HTR-8/SVneo (cell line): ENCODE measurements at places on chromosomes 6 and 20.

DNA sequence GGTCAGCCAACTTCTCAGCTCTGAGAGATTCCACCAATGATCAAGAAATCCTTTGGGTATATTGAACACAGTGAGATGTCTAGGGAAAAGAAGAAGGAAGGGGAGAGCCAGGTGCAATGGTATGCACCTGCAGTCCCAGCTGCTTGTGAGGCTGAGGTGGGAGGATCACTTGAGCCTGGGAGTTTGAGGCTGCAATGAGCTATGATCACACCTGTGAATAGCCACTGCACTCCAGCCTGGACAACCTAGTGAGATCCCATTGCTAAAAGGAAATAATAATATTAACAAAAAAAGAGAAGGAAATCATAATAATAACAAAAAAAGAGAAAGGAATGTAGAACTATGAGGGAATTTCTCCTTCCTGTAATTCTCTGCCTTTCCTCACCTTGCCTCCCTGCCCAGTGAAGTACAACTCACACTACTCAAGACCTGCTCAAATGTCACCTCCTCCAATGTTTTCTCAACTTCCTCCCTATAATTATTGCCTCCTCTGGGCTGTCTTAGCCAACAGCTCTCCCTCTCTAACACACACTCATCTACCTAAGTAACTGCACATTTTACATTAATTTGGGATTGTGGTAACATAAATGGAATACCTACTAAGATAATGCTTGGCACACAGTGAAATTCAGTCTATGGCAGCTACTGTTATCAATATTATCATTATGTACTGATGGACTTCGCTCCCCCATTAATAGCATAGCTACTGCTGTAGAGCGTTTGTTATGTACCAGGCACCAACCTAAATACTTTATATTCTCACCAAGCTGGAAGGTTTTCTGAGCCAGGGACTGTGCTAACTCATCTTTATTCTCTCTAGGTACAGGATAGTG lies 103.6 kb downstream of the KIF13A start:
- no peak for DNase-seq

GRCh38 chr20:21519136-21519584 lies 5.3 kb upstream of the NKX2-2 start:
- no peak for DNase-seq

DNA sequence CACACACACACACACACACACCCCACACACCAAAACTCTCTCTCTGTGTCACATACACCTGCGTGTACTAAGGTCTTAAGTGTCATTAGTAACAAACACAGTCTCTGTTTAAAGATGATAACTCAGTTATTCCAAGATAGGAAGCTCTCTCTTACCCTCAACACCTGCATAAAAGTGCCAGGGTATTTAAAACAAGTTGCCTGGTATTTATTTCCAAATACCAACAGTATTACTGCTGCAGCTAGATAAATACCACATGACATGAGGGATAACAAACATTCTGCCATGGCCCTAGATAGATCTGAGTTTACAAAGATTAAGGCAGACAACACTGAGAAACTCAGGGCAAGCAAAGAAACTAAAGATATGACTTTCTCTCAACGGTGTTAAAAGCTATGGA lies 118.5 kb downstream of the SIM1 start:
- DNase-seq: no peak

- no peak for DNase-seq
Observed at GRCh38 chr6:153135681-153136080, 4.6 kb upstream of the RGS17 start.

- DNase-seq: no peak
Observed at GRCh38 chr6:119716668-119717270, 367.2 kb upstream of the MAN1A1 start.

DNA sequence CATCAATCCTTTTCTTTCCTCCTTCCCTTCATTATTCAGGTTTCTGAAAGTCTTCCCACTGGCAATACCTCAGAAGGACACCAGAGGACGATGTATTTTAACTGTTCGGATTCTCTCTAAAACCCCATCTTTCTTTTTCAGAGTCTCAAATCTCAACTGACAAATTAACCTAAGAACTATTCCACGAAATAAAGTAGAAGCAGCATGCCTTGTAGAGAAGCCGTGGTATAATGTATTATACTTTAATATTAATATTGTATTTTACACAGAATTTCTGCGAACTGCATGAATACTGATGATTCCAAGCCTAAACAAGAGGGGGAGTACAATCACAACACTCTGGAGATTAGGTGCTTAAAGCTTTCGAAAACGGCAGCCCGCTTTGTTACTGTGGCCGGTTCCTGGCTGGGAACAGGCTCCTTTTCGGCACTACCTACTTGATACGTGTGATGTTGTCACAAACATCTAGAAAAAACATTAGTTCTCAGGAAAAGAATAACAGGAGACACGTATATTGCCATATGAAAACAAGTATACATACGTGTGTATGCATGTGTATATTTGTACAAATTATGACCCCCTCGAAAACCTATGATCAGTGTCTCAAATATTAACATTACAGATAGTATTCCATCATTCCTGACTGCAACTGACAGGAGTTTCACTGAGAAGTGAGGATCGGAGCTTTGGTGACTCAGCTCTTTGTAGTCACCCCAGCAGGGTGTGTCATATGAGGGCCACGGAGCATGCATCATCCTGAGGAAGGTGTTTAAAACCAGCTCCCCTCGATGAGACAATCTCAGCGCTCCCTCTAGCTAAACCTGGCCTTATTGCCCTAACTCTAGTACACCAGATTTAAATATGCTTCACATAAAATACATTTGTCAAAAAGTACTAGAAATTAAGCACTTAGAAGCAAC lies 319.7 kb upstream of the TCF21 start:
- DNase-seq: peak; percentile 86

- DNase-seq: no peak
Observed at GRCh38 chr6:155078331-155078745, 83.2 kb downstream of the TIAM2 start.

DNA sequence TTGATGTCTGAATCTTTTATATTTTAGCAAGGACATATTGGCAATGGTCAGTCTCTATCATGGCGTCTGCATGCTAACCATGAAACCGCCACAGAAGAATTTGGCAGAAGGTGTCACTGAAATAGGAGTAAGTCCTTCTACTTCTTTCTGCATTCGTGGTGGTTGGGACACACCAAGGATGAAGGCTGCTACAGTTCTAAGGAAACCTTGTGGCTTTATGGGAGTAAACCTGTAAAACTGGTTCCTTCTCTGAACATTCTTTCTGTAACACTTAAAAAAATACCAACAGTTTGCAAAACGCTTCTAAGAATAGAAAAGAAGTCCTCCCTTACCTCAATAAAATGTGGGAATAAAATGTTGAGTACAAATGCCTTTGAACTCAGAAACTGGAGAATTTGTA lies 195.3 kb downstream of the SLC24A3 start:
- DNase-seq: no peak

- no peak for DNase-seq
Observed at GRCh38 chr6:151067684-151068596, 171.8 kb upstream of the AKAP12 start.

DNA sequence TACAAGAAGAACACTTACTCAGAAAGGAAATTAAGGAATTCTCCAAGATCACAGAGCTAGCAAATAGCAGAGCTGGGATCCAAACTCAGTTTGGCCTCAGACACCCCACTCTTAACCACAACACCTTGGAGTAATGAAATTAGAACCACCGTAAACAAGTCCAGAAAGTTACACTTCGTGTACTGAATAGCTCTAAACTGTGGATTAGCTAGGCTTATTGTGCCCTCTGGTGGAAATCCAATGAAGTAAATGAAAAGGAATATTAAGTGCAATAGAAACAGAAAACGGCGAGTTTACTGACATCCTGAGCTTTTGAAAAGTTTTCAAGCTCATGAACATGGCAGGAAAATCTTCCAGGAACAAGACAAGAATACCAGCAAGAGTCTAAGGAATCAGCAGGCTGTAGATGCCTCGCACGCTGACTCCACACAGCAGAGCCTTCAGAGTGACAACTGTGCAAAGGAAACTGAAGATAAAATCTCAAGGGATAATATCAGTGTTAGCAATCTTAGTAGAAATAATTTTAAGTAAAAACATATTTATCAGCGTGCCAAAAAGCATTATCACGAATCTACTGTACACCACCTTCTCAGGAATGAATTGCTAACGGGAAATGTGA lies 34.6 kb downstream of the FBXO5 start:
- DNase-seq: no peak

- DNase-seq: no peak
Observed at GRCh38 chr20:63843778-63844177, 12.7 kb upstream of the ZBTB46 start.

DNA sequence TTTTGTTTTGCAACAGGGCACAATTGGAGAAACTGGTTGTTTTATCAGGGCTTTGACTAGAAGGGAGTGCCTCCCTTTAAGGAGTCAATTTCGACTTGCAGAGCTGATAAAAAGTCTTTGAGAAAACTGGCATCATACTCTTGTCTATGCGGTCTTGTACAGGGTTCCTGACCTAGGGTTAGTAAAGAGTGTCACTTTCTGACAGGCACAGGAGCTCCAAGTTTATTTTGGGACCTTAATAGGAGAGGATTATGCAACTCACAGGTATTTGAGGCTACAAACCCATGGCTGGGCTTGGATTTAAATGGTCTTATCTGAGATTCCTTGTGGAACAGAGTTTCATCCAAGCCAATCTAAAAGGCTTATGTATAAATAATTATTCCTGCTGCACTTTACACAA lies 365.4 kb downstream of the HTR1B start:
- DNase-seq: no peak

DNA sequence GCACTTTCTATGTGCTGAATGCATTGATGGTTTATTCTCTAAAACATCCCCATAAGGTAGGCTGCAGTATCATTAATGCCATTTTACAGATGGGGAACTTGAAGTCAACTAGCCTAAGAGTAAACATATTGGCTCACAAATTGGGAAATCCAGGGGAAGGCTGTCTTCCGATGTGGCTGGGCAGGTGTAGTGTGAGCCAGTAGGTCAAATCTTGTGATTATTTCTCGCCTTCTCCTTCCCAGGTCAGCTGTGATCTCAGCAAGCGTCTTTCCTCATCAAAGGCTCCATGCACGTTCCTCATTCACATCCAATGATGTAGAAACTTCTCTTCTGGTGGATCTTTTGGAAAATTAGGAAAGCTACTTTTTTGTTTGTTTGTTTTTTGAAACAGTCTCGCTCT lies 94.1 kb upstream of the SHLD1 start:
- no peak for DNase-seq

GRCh38 chr6:40331545-40331944 lies 255.6 kb downstream of the LRFN2 start:
- DNase-seq: no peak

GRCh38 chr6:105220186-105220585 lies 40.4 kb upstream of the POPDC3 start:
- DNase-seq: no peak

- DNase-seq: no peak
Observed at GRCh38 chr20:24961384-24962181, 12.5 kb downstream of the CST7 start.

GRCh38 chr6:48747471-48747870 lies 636.5 kb upstream of the PTCHD4 start:
- no peak for DNase-seq
